DMS 273 treated with DMSO at 0.1 percent for 48 hours (cell line): ENCODE measurements at places on chromosomes 4 and X.

GRCh38 chrX:63963095-63963784, 178.2 kb upstream of the ARHGEF9 start:
- DNase-seq: no peak

DNA sequence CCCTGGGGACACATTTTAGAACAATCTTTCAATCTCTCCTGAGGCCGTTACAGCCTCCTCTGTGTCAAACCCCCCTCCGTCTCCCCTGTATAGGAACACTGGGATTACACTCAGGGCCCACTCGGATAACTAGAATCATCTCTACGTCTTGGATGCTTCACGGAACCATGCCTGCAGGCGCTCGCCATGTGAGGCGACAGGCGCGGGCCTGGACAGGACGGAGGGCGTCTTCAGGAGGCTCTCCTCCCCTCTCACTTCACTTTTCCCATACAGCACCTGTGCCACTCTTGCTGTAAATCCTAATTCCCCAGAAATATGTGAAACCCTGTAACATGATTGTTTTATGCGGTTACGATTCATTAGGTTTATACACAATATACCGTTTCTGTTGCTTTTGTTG, 4.0 kb upstream of the IDUA start:
- no peak for DNase-seq

DNA sequence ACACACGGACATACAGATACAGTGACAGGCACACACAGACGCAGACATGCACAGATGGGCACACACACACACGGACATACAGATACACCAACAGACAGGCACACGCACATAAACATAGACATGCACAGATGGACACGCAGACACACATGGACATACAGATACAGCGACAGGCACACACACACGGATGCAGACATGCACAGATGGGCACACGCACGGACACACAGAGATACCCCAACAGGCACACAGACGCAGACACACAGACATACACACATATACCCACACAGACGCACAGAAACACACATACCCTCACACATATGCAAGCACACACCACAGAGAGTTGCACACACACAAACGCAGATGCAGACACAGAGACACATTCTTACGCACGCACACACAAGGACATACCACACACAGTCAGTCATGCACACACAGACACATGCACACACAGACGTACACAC, 24.4 kb upstream of the SLC25A6 start:
- DNase-seq: no peak

DNA sequence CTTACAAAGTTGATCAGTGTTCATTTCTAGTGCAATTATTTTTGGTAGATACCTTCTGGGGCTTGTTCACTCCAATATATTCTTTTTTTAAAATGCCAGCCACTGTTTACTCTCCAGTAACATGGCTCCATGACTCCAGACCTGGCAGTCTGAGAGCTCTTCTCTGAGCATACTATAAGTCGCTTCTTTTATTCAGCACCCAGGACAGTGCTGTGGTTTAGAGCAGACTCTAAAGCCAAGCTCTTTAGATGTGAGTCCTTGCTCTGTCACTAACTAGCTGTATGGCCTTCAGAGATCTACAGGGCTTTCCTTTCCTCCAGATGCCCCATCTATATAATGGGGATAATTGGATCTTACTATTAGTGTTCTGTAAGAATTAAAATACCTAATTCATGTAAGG, 200.2 kb upstream of the FAM241A start:
- DNase-seq: no peak

GRCh38 chr4:152528060-152528459, 7.8 kb downstream of the FBXW7 start:
- no peak for DNase-seq

DNA sequence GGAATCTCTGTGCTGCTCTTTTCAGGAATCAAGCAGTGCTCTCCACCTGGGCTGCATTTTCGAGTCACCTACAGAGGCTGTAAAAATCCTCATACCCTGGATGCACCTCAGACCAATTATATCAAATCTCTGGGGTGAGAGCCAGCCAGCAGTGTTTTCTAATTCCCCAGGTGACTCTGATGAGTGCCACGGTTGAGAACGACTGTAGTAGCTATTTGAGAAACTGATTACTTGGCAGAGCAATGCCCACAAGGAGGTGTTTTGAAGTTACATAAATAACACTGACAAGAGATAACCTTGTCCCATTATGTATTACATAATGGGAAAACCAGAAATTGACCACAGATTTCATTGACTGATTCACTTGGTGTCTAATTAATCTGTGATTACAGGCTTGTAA, 46.8 kb downstream of the CLCN4 start:
- DNase-seq: no peak

DNA sequence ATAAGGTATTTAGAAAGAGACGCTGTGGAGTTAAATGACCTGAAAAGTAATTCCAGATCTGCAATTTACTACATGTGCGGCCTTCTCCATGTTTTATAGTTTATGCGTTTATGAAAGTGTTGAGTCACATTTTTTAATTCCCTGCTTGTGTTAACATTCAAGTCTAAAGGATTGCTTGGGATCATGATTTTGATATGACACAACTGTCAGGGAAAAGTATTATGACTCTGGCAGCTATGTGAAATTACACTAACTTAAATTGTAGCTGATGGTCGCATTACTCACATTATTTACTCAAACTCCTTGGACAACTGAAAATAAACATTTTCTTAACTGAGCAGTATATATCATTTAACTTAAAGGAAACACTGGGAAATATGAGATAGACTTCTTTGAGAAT, 14.3 kb upstream of the GABRB1 start:
- DNase-seq: no peak

- no peak for DNase-seq
These were observed 323.0 kb downstream of the HS3ST1 start for GRCh38 chr4:11105715-11106114.

- no peak for DNase-seq
These were observed 19.8 kb upstream of the FAM9A start for GRCh38 chrX:8820910-8821527.

DNA sequence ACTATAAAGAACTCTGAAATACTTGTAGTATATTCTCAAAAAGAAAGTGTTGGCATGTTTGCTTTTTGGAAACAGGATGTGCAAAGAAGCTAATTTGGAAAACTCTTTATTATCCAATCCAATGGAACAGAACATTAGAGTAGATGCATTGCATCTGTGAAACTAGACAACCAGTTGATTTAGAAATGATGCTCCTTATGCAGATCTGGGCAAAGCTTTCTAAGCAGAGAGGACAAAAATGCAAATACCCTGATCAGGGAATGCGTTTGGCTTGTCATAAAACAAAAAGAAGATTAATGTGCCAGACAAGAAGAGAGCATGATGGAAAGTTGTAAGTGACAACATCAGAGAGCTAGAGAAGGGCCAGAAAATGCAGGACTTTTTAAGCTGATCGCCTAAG, 142.3 kb downstream of the RCHY1 start:
- DNase-seq: no peak

- no peak for DNase-seq
These were observed 9.6 kb upstream of the MAP7D3 start for GRCh38 chrX:136260776-136261175.

DNA sequence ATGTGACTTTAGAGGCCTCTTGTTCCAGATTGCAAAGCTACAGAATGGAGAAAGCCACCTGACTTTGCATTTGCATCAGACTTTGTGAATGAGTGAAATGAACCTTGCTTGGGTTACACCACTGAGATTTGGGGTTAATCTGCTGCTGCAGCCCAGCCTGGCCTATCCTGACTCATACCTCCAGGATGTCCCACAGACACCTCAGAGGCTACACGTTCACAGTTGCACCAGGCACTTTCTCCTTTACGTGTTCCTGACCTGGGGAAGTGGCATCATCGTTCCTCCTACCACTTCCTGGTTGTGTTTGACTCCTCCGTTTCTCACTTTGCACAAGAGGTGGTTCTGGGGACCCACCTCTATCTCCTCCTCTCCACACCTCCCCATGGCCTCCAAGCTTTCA, 9.2 kb upstream of the SORCS2 start:
- no peak for DNase-seq

DNA sequence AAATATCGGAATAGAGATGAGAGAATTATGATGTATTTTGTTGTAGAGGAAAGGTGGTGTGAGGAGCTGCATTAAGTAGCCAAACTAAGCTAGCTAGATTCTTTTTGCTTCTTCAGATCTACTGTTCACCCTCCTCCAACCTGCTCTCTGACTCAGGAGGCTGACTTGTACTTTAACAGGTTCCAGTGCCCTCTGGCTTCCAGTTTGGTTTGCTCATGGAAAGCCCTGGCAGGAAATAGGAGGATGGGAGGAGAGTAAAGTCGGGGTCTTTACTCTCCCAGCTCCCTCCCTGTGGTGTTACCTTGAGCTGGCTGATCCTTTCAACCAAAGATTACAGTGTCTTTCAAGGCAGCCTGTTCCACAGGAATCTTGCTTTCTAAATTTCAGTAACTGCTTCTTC, 277.0 kb upstream of the EDA2R start:
- no peak for DNase-seq

- DNase-seq: no peak
These were observed 28.9 kb downstream of the OFD1 start for GRCh38 chrX:13763489-13763888.

GRCh38 chrX:123610915-123611314, 121.9 kb downstream of the THOC2 start:
- DNase-seq: no peak

- no peak for DNase-seq
These were observed 39.7 kb upstream of the SPRY1 start for GRCh38 chr4:123356921-123357320.

DNA sequence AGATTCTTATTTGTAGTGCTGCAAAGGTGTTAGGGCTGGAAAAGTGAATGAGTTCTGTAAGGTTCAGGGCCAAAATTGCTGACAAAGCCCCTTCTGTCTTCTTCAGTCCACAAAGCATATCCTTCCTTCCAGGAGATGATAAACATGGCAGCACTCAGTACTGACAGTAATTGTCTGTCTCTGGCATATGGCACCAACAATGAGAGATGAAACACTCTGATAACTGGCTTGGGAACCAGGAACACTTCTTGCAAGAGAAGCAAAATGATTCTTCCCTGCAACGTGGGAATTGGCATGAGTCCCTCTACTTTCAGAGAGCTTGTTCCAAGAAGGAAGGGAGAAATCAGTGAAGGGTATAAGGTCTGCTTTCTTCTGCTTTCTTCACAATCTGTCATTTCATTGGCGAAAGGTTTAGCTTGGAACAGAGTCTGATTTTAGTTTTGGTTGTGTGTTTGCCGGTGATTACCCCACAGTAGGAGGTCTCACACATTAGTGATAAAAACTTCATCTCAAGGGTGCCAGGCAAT, 963.3 kb downstream of the NLGN4X start:
- DNase-seq: no peak
